ENCODE measurements at places on chromosomes 6 and 20.

- DNase-seq: no peak
Observed at GRCh38 chr6:157075549-157076450, 247.5 kb downstream of the TMEM242 start.

- DNase-seq: no peak
Observed at GRCh38 chr6:169235286-169235685, 18.4 kb downstream of the THBS2 start.

DNA sequence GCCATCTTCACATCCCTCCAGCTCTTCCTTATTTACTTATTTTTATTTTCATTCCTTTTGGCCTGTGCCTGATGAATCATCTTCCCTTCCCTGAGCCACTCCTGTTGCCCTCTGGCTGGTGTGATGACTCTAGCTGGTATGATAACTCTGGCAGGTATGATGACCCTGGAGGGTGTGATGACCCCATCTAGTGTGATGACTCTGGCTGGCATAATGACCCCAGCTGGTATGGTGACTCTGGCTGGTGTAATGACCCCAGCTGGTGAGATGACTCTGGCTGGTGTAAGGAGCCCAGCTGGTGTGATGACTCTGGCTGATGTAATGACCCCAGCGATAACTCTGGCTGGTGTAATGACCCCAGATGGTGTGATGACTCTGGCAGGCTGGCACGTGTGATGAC lies 426.8 kb downstream of the QKI start:
- DNase-seq: no peak

- no peak for DNase-seq
Observed at GRCh38 chr6:136446579-136447187, 103.5 kb downstream of the MAP7 start.

DNA sequence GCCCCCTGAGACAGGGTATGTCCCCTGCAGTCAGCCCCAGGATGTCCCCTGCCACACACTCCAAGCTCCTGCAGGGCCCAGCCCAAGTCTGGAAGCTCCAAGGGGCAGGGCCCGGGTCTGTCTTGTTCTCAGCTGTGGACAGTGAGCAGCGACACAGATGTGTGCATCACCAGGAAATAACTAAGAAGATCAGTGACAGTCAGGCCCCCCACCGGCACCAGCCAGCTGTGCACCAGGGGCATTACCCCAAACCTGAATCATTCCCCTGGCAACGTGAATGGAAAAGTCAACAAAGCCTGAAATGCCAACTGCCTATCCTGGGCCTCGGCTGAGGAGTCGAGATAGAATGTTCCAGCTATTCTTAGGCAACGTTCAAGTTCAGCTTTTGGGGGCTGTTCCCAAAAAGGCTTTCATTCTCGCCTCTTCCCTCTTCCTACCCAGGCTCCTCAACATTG lies 105.0 kb downstream of the PREX1 start:
- DNase-seq: no peak

DNA sequence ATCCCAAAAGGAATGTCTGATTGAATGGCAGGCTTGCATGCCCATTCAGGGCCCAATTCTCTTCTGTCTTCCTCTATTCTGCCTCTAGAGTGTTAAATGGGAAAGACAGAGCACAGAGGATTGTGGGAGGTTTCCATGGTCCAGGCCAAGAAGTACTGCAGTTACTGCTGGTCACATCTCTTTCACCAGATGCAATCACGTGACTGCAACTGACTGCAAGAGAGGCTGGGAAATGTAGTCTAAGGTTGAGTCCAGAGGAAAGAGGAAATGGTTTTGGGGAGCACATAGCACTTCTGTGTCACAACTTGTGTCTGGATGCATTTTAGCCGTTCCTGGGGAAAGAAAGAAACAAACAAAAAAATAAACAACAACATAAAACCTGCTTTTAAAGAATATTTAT lies 336.4 kb upstream of the BTBD3 start:
- no peak for DNase-seq

DNA sequence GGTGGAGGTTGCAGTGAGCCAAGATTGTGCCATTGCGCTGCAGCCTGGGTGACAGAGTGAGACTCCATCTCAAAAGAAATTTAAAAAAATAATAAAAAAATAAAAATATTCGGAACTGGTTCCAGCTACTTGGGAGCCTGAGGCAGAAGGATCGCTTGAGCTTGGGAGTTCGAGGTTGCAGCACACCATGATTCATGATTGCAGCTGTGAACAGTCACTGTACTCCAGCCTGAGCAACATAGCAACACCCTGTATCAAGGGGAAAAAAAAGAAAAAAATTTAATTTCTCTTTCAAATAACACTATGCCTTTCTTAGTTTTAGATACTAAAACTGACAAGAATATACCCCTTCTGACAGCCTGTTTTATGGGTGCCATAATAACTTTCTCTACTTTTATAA lies 10.5 kb downstream of the KDM1B start:
- DNase-seq: no peak

GRCh38 chr6:129279343-129280292 lies 396.7 kb downstream of the LAMA2 start:
- no peak for DNase-seq

DNA sequence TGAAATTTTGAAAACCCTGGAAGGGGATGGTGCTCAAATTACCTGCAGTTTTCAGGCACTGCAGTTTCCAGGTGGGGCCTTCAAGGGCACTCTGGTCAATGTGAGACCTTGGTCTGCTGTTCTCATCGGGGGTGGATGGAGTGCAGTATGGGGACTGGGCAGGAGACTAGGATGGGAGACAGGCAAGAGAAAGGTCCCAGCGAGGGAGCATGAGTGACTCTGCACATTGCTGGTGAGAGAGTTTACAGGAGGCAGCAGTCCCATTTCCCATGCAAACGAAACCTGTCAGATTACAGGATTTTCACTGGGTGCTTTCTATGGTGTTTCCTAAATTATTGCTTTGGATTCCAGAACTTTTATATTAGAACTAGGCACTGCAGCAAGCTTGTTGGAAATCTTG lies 73.5 kb upstream of the DTNBP1 start:
- DNase-seq: no peak

- no peak for DNase-seq
Observed at GRCh38 chr6:142235791-142236190, 66.0 kb upstream of the ADGRG6 start.

DNA sequence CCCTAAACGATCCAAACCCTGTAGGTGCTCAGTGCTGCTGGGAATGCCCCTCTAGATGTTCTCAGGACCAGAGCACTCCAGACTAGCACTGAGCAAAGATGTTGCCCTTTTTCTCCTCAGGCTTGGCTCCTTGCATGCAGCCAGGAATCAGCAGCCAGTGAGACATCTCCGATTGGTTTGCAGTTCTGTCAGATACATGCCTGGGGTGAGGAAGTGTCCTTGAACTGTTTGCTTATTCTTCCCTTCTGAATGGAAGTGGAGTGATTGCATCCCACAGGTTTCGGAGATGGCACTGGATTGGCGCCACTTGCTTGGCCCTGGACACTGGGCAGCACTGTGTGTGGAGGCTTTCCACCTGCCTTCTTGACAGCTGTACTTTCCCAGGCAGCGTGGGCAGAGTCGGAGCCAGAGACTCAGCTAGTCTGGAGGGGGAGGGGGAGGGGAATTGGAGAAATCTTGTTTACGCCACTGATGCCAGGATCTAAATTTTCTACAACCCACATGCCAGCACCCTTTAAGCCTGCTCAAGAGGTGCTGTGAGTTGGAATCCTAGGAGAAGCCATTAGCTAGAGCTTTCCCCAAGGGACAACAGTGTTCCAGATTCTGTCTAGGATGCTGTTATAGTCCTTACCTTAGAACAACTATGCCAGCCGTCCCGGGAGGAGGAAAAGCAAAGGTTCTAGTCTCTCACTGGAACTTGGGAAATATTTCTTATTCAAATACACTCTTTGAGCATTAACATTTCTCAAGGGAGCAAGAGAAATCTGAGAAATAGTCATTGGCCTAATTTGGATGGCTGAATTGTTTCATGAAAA lies 49.2 kb upstream of the SASH1 start:
- DNase-seq: no peak

DNA sequence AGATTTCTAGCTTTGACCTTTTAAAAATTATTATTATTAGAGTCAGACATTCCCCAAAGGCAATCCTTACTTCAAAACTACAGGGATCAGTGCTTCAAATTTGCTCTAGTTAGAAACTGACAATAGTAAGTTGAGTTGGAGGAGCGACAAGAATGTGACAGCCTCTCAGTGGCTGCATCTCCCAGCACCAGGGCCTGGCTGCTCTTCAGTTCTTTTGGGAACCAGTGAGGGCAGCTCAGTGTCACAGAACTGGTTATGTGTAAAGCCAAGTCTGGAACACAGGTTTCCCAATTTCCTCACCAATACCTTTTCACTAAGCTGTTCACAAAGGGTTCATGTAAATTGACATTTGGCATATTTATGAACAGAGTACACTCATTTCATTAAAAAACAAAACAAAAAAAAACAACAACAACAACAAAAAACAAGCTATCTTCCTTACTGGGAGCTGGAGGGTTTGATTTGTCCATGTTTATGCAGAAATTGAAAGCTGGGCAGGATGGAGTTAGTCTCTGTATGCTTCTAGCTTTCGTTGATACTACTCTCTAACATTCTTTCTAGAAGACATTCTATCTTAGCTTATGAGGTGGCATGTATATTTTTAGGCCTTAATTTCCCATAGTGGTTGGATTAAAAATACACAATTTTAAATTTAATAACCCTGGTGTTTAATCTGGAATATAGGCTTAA lies 95.0 kb downstream of the SAMD5 start:
- no peak for DNase-seq

GRCh38 chr6:67759001-67759400 lies 876.1 kb upstream of the ADGRB3 start:
- DNase-seq: no peak

- DNase-seq: no peak
Observed at GRCh38 chr20:18497603-18498002, 578 bp upstream of the RBBP9 start.

- no peak for DNase-seq
Observed at GRCh38 chr6:167647737-167648470, 178.8 kb upstream of the AFDN start.

- DNase-seq: no peak
Observed at GRCh38 chr6:79810871-79811270, 136.5 kb downstream of the ELOVL4 start.

- no peak for DNase-seq
Observed at GRCh38 chr6:97958134-97958533, 675.1 kb upstream of the MMS22L start.

- DNase-seq: no peak
Observed at GRCh38 chr20:23366384-23366783, 4.4 kb downstream of the GZF1 start.

All from transverse colon (tissue), 4 donors.